ENCODE measurements at places on chromosomes 2 and 18.

- DNase-seq: no peak
These were observed 149.3 kb upstream of the HAAO start for GRCh38 chr2:42941633-42942176.

DNA sequence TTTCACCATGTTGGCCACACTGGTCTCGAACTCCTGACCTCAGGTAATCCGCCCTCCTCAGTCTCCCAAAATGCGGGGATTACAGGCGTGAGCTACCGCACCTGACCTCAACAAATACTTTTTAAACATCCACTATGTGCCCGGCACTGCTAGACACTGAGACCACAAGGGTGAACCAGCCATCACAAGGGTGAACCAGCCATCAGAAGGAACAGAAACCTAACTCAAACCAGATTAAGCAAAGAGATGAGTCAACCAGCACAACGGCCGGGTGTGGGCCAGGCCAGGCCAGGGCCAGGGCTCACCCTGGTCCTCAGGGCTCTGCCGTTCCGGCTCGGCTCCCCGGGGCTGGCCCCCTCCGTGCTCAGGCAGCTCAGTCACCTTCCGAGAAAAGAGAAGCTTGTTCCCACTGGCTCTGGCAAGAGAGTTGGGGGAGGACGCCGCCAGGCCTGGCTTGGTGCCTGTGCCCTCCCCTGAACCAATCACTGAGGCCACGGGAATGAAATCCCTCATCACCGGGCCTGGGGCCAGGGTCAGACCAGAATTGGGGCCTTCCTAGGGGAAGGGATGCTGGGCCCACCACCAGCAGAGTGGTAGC lies 4.4 kb downstream of the TEX44 start:
- DNase-seq: peak; percentile 45

- peak; percentile 87 for DNase-seq
These were observed 471.9 kb upstream of the TNP1 start for GRCh38 chr2:217331523-217332416.

GRCh38 chr2:68157002-68157401 lies 686 bp upstream of the PNO1 start:
- peak; percentile 39 for DNase-seq

- no peak for DNase-seq
These were observed 70.1 kb downstream of the EDAR start for GRCh38 chr2:108918941-108919341.

GRCh38 chr2:161134547-161135518 lies 25.4 kb upstream of the TANK start:
- no peak for DNase-seq

DNA sequence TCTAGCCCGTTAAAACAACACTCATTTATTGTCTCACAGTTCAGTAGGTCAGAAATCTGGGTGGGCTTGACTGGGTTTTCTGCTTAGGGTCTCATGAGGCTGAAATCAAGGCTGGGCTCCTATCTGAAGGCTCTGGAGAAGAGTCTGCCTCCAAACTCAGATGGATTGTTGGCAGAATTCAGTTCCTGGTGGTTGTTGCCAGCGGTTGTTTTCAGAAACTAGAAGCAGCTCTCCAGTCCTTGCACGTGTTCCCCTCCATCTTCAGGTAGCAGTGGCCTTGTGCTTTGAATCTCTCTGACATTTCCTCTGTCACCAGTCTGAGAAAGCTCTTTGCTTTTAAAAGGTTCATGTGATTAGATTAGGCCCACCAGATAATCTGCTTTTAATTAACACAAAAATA lies 20.1 kb upstream of the FN1 start:
- no peak for DNase-seq

DNA sequence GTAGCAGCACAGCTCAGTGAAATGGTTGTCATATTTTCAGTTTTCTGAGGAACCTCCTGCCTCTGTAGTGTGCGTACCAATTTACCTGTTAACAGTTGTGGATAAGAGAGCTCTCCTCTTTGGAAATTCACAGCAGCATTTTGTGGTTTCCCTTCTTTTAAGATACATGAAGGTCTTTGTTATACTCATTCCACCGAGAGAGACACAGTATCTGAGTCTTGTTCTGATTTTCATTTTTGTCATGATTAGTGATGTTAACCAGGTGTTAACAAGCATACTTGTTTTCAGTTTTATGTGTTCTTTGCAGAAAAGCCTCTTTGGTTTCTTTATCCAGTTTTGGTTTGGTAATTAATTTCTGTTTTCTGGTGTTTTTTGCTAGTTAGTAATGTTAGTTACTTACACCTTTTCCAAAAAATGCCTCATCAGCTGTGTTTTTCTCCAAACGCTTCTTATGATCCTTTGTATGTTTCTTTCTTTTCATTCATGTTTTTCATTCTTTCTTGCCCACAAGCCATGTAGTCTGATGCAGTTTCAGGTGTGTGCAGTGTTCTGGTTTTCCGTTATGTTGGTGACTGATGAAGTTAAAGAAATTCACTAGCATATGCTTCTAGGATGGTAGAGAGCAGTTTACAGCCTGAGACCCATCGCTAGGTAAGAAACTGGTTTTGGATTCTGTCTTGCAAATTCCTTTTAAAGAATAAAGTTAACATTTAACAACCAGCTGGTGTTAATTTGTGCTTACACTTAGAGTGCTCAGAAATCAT lies 30.1 kb downstream of the CCDC74A start:
- DNase-seq: no peak
